ENCODE measurements at places on chromosomes 13 and 19.

DNA sequence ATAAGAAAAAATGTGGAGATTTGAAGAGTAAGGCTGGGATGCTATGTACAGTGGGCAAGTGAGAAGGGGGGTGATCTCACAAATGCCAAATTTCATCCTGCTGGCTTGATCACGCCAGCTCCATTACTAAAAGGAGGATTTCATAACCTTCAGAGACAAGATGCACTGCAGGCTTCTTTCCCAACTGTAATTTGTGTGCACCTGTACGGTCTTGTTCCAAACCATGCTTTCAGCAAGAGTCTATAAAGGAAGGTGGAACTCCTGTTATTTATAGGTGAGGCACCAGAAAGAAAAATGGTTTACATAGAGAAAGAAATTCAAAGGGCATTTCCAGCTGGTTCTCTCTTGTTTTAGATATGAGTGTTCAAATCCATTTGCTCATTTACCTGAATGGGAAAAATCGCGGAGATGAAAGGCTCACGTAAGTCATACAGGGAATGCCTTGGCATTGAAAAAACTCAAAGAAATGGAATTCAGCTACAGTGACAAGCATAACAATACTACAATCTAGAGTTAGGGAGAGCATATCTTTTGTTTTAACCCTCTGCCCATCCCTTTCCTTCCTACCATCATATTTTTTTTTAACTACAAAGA lies 13.3 kb downstream of the EFNB2 start:
- DNase-seq = no peak

GRCh38 chr19:10424011-10424637 lies 3.8 kb downstream of the PDE4A start:
- DNase-seq = peak; percentile 87

DNA sequence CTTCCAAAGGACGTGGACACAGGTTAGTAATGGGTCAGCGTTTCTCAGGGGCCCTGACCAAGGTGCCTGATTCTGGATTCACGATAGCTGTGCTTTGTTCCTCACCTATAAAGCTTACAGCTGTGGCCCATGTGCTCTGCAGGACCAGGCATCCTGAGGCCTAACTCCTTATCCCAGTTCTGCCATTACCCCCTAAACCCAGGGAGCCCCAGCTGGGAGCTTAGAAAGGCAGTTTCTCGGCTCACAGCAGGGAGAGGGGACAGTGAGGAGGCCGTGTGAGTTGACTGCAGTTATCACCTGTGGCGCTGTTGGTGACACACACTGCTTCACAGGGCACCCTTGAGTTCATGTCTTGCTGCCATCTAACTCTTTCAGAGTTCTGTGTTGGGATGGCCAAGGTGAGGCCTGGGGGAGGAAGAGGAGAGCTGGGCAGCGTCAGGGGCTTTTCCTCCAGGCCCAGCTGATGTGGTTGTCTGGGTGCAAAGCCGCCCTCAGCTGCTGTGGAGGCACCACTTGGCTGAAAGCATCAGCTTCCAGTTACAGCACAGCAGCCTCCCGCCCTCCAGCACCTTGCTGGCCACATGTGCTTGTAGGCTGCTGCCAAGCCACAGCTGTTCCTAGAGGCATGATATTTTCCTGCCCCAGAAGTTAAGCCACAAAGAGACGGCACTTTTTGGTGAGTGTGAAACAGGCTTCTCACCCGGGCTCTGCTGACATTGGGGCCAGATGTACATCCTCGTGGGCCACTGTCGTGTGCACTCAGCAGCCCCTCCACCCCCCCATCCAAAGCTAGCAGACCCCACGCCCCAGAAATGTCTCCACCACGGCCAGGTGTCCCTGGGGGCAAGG lies 99.6 kb upstream of the MCF2L start:
- DNase-seq = no peak

GRCh38 chr19:38152461-38153379 lies 71.3 kb downstream of the DPF1 start:
- DNase-seq = no peak

DNA sequence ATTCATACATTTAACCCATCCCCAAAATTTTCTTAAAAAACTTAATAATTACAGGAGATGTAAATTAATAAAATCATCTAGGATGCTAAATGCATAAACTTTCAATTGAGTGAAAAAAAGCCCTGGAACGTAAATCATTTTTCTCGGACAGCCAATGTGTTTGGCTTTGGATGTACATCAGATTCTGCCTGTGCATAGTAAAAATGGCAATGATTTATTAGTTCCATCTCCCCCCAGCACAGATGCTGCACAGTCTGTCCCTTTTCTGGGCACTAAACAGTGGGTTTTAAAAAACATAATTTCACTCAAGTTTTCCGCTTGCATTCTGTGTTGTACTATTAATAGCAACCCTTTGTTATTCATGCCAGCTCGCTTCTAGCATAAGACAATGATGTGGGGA lies 147.7 kb downstream of the TM9SF2 start:
- no peak for DNase-seq

DNA sequence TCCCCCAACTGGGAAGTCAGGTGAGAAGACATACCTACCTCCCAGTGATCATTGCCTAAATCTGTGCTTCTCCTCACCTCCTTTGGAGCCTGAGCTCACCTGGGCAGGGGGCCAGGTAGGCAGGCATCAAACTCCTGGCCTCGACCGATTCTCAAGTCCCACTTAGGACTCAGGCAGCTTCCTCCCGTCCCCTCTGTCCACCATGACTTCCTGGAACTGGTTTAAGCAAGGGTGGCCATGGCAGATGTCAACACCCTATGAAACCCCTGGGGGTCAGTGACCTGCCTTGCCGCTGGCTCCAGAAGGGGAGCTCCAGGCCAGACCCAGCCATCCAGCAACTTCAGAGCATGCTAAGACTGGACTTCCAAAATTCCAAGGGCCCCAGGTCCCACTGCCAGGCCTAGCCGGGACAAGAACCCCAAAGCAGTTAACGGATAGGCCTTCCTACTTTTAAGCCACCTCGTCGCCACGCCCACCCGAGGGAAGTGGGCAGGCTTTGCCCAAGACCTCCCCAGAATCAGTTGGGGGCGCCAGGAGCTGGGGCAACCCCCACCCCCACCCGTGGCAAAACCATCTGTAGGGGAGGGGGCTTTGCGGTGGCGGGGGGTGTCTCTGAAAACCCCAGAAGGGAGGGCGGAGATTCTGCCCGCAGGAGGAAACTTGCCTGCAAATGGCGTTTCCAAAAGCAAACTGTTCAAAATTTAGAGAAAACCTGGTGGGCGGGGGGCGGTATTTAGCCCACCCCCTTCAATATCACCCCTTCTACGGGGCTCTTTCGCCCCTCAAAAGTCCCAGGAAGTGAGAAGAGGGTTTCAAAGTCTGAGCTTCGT lies 657 bp downstream of the PLIN3 start:
- peak; percentile 78 for DNase-seq

Data from activated CD8-positive, alpha-beta memory T cell treated with anti-CD3 and anti-CD28 coated beads for 24 hours (primary cell).